ENCODE measurements at places on chromosomes 2 and 18.

DNA sequence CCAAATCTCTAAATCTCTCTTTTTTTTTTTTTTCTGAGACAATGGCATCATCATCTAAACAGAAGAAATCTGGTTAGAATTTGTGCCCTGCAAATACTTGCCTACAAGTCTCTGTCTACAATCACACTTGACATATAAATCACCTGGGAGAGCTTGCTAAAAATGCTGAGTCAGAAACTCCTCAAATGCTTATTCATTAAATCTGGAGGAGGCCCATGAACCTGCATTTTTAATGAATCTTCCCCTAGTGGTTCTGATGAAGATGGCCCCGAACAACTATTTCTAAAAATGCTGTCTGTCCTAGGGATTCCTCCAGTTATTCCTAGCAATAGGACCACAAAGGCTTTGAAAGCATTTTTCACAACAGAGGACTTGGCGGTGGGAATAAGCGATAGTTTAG is 1.6 kb upstream of the CSRNP3 start:
- no peak for DNase-seq

DNA sequence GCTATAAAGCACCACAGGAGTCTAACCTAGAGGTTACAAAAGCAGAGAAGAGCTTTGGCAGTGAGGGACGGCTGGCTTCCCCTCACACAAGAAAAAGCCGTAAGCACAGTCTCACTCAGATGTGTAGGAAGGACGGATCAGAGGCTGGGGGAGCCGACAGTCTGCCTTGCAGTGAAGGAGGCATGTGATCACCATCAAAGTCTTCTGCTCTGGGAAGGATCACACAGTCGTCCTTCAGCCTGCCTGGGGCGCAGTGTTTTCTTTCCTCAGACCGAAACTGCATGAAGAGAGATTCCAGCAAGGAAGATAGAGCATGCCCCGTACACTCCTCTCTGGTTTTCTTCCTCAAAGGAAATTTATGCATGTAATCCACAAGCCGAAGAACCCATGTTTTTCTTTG is 24.1 kb downstream of the GATA6 start:
- peak; percentile 77 for DNase-seq

- DNase-seq = no peak
Measured at GRCh38 chr2:40038646-40039045, 259.6 kb upstream of the THUMPD2 start.

- peak; percentile 63 for DNase-seq
Measured at GRCh38 chr2:27369471-27370025, 590 bp downstream of the EIF2B4 start.

- DNase-seq = no peak
Measured at GRCh38 chr2:211045025-211045424, 488.6 kb downstream of the CPS1 start.

DNA sequence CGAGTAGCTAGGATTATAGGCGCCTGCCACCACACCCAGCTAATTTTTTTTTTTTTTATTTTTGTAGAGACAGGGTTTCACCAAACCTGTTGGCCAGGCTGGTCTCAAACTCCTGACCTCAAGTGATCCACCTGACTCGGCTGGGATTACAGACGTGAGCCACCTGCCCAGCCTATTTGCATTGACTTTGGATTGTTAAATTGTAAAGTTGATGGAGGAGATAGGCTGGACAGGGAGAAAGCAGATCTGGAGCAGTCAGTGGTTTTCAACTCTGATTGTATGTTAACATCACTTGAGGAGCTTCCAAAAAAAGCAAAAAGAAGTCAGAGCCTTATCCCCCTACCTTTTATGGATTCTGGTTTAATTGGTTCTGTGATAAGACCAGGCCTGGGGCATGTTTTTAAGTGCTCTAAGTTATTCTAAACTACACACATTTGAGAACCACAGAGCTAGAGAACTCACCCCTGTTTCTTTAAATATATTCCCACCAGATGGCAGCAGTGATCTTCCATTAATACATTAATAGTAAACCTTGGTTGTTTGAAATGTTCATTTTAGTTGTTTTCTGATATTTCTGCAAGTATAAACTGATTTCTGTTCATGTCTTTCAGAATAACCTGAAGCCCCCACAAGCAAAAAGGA is 7.5 kb downstream of the C2orf49 start:
- DNase-seq = peak; percentile 65

GRCh38 chr2:202204855-202205254 is 33.5 kb downstream of the SUMO1 start:
- no peak for DNase-seq

GRCh38 chr18:37424507-37424906 is 141.1 kb downstream of the CELF4 start:
- no peak for DNase-seq

- DNase-seq = peak; percentile 3
Measured at GRCh38 chr2:39069136-39069515, 51.7 kb downstream of the SOS1 start.

GRCh38 chr2:112474844-112475486 is 7.0 kb upstream of the TTL start:
- DNase-seq = no peak

DNA sequence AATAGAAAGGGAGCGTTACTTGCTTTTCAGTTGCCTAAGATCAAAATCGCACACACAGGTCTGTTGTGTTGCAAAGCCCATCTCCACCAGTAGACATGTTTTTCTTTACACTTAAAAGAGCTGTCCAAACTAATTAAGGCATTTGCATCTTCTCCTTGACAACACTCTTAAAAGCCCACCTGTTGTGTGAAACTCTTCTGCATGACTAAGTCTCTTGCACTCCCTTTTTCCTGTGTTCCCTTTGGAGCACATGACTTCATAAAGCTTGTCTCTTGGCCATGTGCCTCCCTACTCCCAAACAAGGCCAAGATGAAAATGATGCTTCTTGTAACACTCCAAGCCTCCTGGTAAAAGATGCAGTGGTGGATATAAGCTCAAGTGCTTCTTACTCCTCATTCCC is 26.1 kb downstream of the PID1 start:
- DNase-seq = peak; percentile 33

DNA sequence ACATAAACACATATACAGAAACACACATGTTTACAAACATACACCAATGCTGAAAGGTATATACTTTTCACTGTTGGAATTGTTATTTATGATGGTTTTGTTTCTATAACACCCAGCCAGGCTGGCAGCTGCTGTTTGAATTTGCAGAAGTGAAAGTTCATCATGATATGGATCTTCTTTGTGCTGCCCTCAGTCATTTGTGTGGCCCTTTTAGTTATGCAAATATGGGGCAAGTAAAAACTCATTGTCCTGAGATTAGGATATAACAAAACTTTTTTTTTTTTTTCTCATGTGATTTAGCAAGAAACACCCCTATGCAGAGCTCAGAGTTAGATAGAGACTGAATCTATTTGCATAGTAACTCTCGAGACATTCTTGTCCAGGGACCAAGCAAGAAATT is 714.1 kb downstream of the KCNJ3 start:
- DNase-seq = no peak

DNA sequence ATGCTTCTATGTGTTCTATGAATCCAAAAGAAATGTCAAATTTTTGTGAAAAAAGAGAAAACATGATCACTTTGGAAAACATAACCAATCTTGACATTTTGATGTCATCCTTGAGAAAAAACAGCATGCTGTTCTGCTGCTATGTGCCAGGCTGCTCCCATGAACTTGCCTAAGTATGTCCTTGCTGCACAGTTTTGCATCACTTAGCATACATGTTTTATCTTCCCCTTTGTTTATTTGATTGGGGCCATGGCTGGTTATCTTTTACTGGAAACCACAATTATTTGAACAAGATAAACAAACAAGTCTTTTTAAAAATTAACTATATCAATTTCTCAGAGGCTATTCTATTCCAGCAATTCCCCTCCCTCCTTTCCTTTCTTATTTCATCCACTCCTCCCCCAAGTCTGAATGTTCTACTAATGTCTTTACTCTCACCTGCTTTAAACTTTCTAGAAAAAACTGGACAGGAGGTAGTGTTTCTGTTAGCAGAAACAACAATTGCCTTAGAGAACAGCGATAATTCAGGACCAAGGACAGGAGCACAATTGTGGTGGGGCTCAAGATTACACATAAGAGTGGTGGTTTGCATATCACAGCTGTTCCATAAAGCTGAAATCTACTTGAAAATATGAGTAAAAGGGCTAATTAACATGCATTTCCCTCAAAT is 6.7 kb downstream of the AOX1 start:
- peak; percentile 76 for DNase-seq

- no peak for DNase-seq
Measured at GRCh38 chr2:127909019-127909418, 23.3 kb upstream of the AMMECR1L start.

DNA sequence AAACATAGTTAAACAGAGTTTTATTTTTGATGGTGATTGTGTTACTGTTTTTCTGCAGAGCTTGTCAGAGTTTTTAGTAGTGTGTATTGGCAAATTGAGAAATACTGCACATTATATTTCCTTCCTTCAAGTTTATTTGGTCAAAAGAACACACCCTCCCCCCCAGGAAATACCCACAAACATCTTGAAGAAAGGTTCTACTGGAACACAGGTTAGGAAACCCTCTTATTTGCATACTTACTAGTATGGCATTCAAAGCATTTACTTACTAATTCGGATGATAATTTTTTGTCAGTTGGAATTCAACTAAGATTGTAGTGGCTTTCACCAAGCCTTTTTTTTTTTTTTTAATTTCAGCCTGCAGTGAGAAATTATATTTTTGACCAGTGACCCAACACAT is 9.1 kb downstream of the CAB39 start:
- DNase-seq = peak; percentile 56

GRCh38 chr2:191635333-191636234 is 42.4 kb upstream of the NABP1 start:
- peak; percentile 65 for DNase-seq

GRCh38 chr18:76364282-76365259 is 130.5 kb downstream of the ZNF516 start:
- DNase-seq = no peak

GRCh38 chr2:37773371-37774130 is 102.1 kb upstream of the CDC42EP3 start:
- no peak for DNase-seq

GRCh38 chr2:128441341-128442052 is 122.8 kb upstream of the HS6ST1 start:
- DNase-seq = no peak

DNA sequence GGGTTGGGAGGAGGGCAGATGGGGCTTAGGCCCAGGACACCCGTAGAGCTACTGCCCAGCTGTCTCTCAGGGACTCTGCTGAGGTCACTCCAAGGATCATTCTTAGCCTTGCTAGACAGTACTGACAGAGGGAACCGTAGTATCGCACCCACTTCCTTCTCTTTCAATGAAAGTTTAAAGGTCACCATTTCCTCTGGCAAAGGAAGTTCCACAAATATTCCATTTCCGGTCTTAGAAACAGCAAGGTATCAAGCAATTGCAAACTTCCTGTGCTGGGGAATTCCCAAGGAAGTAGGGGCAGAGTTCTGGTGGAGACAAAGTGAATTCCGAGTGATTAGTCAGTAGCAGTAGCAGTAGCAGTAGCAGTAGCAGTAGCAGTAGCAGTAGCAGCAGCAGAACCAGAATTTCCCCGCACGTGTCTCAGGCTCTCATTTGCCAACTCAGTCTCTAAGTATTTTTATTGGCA is 24.7 kb downstream of the IL1B start:
- DNase-seq = peak; percentile 96

DNA sequence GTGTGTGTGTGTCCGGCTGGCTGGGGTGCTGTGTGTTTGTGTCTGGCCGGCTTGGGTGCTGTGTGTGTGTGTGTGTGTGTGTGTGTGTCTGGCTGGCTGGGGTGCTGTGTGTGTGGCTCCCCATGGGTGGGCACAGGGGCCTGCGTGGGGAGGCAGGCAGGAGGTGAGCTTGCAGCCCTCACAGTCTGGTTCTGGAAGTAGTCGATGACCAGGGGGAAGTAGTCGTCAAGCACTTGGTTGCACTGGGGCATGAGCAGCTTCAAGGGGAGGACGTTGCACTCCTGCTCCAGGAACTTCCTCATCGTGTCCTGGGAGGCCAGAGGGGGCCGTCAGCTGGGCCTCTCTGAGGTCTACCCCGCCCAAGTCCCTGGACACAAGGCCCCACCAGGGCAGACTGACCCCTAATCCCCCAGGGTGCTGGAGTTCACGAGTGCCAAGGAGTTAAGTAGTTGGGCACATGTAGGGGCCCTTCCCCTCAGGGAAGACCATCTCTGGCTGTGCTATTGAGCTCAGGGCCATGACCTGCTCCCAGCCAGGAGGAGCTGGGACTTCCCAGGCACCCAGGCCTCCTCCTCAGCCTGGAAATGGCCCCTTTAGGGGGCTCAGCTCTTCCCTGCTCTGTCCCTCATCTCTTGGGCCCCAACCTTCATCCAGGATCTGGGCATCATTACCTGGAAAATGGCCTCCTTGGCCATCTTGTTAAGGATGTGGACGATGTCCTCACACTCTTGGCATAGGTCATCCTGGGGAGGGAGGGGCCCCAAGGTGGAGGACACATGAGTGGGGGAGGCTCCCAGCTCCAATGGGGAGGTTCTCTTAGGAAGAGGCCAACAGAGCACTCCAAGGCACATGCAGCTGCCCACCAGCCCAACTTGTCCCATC is 1.3 kb downstream of the SFTPB start:
- DNase-seq = no peak

DNA sequence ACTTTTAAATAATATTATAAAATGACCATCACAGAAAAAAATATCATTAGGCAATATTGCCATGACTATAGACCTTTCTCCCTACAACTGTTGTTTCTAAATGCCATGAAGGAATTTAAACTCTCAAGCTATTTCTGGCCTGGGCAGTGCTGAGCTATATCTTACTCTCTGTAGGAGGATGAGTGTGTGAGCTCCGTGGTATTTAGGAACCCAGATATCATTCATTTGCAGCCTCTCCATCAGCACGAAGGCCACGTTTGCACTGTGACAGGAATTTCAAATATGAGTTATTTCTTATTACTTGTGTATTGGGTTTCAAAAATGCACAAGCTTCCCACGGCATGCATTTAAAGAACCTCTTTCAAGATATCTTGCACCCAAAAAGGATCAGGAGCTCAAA is 35.0 kb upstream of the SOX11 start:
- DNase-seq = no peak

- DNase-seq = no peak
Measured at GRCh38 chr2:166081131-166081632, 46.6 kb downstream of the SCN1A start.

DNA sequence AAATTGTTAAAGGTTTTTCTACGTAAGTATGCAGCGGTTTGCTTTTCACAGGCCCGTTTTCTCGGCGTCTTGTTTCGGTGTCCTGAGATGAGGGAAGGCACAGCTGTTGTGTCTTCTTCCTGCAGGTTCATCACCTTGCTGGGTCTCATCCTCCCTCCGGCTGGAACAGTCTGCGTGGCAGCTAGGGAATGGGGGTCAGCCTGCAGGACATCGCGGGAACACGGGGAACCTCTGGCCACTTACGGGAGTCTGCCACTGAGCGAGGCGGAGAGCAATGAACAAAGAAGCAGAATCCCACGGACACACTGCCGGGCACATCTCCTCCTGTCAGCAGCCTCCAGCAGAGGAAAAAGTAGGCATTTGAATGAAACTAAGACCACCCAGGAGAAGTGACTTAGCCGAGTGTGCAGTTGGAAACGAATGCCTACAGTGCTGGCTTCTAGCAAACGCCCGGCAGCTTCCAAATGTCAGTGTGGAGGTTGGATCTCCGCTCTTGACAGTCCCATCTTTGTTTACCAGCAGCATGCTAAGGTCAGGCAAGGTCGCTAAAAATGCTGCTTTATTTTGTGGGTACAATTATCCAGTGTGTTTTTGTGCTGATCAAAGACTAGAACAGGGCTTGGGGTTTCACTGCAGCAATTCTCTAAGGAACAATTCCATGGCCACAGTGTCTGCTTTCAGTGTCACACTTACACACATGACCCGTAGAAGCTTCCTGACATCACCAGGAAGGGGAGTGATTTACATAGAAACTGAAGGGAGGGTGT is 109.8 kb upstream of the SEC11C start:
- DNase-seq = no peak
